ENCODE measurements at places on chromosomes 5 and 9. TPM values are rescaled to one million over a fixed set of nuclear protein-coding genes. Genes with fewer than 3 reads are reported as not detected.

Gene OR1L6
- not detected for total RNA-seq

- H3K36me3 ChIP-seq = no peaks in the 10 kb centered on the region
- DNase-seq = no peak
- H3K4me1 ChIP-seq = peaks cover 20% of the 10 kb centered on the region
- H3K4me3 ChIP-seq = no peak overlapping the region
- H3K27me3 ChIP-seq = peaks cover 10% of the 10 kb centered on the region
These were observed 13.4 kb upstream of the ACSL6 start for GRCh38 chr5:132024789-132025402.

DNA sequence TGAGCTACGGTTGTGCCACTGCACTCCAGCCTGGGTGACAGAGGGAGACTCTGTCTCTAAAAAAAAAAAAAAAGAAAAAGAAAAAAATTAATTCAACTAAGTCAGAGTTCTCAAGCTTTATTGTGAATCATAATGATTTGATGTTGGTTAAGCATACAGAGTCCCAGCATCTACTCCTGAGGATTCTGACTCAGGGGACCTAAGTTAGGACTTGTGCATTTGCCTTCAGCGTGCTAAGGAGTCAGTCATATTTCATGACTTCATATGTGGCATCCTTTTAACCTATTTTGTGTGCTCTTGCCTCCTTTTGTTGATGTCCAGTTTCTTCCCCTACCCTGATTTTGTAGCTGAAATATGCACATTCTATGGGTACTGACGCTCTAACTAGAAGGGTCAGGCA lies 2.9 kb downstream of the MYOZ3 start:
- DNase-seq = no peak
- H3K4me3 ChIP-seq = no peak overlapping the region
- peaks cover 7% of the 10 kb centered on the region for H3K4me1 ChIP-seq
- H3K36me3 ChIP-seq = no peaks in the 10 kb centered on the region

GRCh38 chr9:37917313-37917731 lies 13.4 kb upstream of the SLC25A51 start:
- H3K36me3 ChIP-seq = peaks cover 5% of the 10 kb centered on the region
- no peak overlapping the region for H3K4me3 ChIP-seq
- DNase-seq = no peak
- peaks cover 9% of the 10 kb centered on the region for H3K4me1 ChIP-seq

- peaks cover 14% of the 10 kb centered on the region for H3K36me3 ChIP-seq
- H3K4me3 ChIP-seq = peak overlapping the region; percentile 72
- H3K4me1 ChIP-seq = peaks cover 36% of the 10 kb centered on the region
- DNase-seq = no peak
- H3K27me3 ChIP-seq = no peaks in the 10 kb centered on the region
These were observed 11.0 kb upstream of the ABL1 start for GRCh38 chr9:130824079-130824478.

GRCh38 chr9:94929369-94929756 lies 202.9 kb downstream of the AOPEP start:
- no peaks in the 10 kb centered on the region for H3K27me3 ChIP-seq
- H3K4me1 ChIP-seq = peaks cover 61% of the 10 kb centered on the region
- peaks cover 39% of the 10 kb centered on the region for H3K36me3 ChIP-seq
- no peak for DNase-seq

DNA sequence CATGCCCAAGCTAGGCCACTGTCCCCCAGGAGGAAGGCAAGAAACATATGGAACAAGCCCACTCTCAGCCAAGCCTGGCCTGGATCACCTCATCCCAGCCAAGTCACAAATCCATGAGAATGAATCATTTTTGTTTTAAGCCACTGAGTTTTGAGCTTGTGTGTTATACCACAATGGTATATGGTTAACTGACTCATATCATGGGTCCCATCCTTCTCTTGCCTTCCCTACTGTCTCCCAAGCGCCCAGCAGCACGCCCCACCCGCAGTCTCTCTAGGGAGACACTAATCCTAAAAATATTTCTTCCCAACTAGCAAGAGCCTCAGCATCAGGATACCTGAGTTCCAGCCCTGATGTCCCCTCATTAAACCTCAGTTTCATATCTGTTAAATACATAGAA lies 248.1 kb downstream of the CDK5RAP2 start:
- H3K4me1 ChIP-seq = peaks cover 10% of the 10 kb centered on the region
- H3K27me3 ChIP-seq = peaks cover 6% of the 10 kb centered on the region
- H3K4me3 ChIP-seq = no peak overlapping the region
- DNase-seq = no peak
- no peaks in the 10 kb centered on the region for H3K36me3 ChIP-seq

DNA sequence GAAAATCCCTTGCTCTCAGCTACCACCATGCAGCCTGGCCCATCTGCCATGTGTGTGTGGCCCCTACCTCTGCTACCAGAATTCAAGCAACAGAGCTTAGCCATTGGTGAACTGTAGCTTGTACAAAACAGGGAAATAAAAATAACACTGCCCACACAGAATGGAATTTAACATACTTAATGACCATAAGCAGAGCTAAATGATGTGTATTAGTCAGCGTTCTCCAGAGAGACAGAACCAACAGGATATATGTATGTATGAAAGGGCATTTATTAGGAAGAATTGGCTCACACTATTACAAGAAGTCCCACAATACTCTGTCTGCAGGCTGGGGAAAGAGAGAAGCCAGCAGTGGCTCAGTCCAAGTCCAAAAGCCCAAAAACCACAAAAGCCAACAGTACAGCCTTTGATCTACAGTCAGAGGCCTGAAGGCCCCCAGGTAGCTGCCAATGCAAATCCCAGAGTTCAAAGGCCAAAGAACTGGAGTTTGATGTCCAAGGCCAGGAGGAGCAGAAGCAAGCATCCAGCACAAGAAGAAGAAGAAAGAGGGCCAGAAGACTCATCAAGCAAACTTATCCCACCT lies 318.8 kb downstream of the DNAH5 start:
- peak; percentile 17 for DNase-seq
- H3K27ac ChIP-seq = no peak overlapping the region
- H3K36me3 ChIP-seq = peaks cover 6% of the 10 kb centered on the region
- H3K4me1 ChIP-seq = peaks cover 30% of the 10 kb centered on the region
- no peak overlapping the region for H3K4me3 ChIP-seq
- H3K27me3 ChIP-seq = no peaks in the 10 kb centered on the region

- peaks cover 32% of the 10 kb centered on the region for H3K4me1 ChIP-seq
- no peak overlapping the region for H3K4me3 ChIP-seq
- peak overlapping the region; percentile 30 for H3K27ac ChIP-seq
- peak; percentile 37 for DNase-seq
These were observed 7.9 kb downstream of the GDNF start for GRCh38 chr5:37831821-37832534.

DNA sequence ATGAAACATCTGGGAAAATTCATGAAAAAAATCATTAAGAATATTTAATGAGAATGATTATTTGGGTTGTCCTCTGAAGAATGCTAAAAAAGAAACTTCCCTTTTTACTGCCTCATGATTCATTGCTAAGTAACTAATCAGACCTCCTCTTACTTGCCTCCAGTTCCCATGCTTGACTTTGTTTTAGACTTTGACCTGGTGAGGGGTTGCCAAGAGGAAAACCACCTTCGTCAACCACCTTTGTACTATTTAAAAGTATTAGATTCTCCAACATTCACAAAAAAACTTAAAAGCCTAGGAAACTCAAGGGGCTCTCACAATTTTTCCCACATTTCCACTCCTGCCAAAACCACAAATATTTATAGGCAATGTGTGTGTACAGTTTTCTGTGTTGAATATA lies 115.2 kb upstream of the ST8SIA4 start:
- H3K27ac ChIP-seq = no peak overlapping the region
- no peak for DNase-seq
- no peak overlapping the region for H3K4me3 ChIP-seq
- no peaks in the 10 kb centered on the region for H3K36me3 ChIP-seq

Gene PROB1
- 2.8 TPM for total RNA-seq

Gene PDZD2
- total RNA-seq = 0.06 TPM

GRCh38 chr9:36443581-36443980 lies 43.5 kb upstream of the RNF38 start:
- H3K4me1 ChIP-seq = peaks cover 23% of the 10 kb centered on the region
- no peaks in the 10 kb centered on the region for H3K27me3 ChIP-seq
- 0 out of 2 replicates have a peak overlapping the region, but pooled peaks have one; percentile 27 for H3K27ac ChIP-seq
- H3K4me3 ChIP-seq = no peak overlapping the region
- no peaks in the 10 kb centered on the region for H3K36me3 ChIP-seq

Gene SLC34A3
- total RNA-seq = not detected

Gene PCDHGB5
- total RNA-seq = 9.6 TPM

- no peak for DNase-seq
- H3K4me3 ChIP-seq = no peak overlapping the region
- no peak overlapping the region for H3K27ac ChIP-seq
- H3K36me3 ChIP-seq = no peaks in the 10 kb centered on the region
These were observed 24.6 kb upstream of the PANK3 start for GRCh38 chr5:168603746-168604145.

- H3K4me1 ChIP-seq = peaks cover 66% of the 10 kb centered on the region
- H3K27me3 ChIP-seq = no peaks in the 10 kb centered on the region
- no peak for DNase-seq
- no peak overlapping the region for H3K27ac ChIP-seq
These were observed 3.6 kb upstream of the CPEB4 start for GRCh38 chr5:173884402-173885053.

- peaks cover 9% of the 10 kb centered on the region for H3K36me3 ChIP-seq
- H3K27ac ChIP-seq = peak overlapping the region; percentile 80
- peaks cover 2% of the 10 kb centered on the region for H3K27me3 ChIP-seq
- peak; percentile 54 for DNase-seq
- peaks cover 47% of the 10 kb centered on the region for H3K4me1 ChIP-seq
These were observed 109.7 kb downstream of the MLLT3 start for GRCh38 chr9:20512636-20513035.
